ENCODE measurements at places on chromosomes 12 and 14.
A peak's percentile ranks its signal among the peaks of the same experiment; 100 is the strongest.

DNA sequence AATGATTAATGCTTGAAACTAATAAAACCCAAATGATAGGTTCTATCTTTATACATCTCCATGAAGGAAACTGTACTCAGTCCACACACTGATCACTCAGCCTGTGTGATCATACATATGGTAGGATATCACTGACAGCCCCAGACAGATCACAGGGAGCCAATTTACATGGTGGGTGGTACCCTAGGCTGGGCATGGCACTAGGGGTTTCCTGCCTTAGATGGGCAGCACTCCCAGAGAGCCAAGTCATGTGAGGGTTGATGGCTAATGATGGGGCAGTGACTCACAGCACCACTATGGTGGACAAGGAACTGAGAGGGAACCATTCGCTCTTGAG, 89.6 kb upstream of the PTPRR start:
- no peak for DNase-seq

- no peak for DNase-seq
Measured at GRCh38 chr12:4228122-4228580, 45.4 kb upstream of the CCND2 start.

GRCh38 chr14:87989956-87990299, 3.1 kb downstream of the GALC start:
- no peak for DNase-seq

DNA sequence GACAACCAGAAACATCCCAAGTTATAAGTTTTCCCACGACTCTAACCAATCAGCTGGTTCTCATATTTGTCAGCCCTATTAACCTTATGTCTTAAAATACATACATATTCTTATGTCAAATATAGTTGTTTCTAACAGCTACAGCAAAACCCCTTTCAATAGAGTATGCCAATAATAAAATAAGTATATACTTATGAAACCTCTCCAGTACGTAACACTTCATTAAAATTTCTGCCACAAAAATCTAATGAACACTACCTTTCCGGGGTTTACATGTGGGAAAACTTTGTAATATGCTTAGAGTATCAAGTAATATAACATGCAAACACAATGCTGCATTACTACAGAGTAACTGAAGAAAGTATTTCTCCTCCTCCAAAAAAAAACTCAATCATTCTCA, 1.8 kb downstream of the LRP6 start:
- no peak for DNase-seq

DNA sequence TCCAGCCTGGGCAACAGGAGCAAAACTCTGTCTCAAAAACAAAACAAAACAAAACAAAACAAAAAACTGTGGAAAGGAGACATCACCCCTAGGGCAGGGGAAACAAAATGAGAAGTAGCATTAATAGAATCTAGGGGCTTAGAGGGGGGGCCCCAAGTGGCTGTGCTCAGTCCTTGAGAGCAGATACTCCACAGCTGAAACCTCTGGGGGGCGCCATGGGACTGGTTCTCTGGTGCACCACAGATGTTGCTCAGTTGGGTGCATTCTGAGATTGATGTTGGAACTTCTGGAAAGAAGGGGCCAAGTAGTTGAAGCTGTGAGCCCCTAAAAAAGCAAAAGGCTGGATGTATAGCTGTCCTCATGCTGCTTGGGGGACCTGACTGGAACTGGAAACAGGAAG, 11.8 kb upstream of the SYNE2 start:
- peak; percentile 30 for DNase-seq
